ENCODE measurements at places on chromosomes 5 and 9.

DNA sequence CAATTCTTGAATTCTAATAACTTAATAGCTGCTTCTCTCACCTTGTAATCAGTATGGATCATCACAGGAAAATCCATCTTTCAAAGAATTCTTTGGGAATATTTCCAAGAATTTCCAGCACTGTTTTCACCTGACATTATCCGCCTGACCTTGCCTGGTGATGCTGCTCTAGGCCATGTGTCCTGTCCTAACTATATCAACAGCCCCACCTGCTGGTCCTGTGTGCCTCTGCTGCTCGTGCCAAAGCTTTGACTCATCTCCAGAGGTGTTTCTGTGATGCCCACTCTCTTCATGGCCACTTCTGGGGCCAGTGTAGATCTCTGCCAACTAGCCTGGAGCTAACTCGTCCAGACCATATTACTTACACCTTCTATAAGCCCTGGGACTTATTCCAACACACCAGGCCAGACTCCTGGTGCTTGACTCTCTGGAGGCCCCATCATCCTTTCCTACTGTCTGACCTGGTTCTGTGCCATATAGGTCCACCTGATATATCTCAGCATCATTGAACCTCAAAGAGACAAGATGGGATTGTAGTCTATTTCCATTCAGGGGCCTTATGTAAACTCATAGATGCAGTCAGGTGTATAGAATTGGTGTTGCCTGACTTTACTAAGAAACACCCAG, 67.5 kb upstream of the CKMT2 start:
- DNase-seq: peak; percentile 47

DNA sequence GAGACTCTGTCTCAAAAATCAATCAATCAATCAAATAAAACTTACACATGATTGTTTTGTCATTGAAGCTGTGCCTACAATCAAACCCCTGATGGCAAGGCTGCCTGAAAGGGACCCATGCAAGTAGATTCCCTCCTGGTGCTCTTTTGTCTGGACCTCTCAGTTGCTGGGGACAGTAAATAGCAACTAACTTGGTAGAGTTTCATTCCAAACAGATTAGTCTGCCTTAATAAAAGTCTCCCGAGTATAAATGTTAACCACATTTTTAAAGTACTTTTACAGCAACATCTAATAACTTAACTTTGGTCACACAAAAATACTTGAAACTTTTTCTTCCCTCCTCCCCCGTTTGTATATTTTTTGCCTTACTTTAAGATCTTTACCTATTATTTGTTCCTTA, 105.5 kb downstream of the FEM1C start:
- no peak for DNase-seq

- no peak for DNase-seq
Observed at GRCh38 chr9:120980951-120981350, 54.4 kb upstream of the TRAF1 start.

- peak; percentile 62 for DNase-seq
Observed at GRCh38 chr9:71819115-71819739, 50.9 kb upstream of the CEMIP2 start.

DNA sequence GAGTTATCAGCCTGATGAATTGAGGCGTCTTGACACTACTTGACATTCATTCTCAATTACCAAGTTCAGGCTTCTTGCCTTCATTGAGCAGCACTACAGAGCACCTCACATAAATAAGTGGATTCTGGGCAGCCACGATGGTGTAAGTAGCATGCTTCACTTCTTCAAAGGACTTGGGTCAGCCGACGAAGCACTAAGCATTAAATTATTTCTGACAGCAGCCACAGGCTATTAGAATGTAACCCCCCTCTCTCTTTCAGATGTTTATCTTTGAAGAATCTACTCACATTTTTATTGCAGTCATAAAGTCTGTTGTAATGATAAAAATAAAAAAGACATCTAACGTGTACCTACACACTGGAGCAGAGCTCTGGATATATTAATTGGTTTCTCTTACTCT, 45.9 kb upstream of the VPS13A start:
- no peak for DNase-seq

DNA sequence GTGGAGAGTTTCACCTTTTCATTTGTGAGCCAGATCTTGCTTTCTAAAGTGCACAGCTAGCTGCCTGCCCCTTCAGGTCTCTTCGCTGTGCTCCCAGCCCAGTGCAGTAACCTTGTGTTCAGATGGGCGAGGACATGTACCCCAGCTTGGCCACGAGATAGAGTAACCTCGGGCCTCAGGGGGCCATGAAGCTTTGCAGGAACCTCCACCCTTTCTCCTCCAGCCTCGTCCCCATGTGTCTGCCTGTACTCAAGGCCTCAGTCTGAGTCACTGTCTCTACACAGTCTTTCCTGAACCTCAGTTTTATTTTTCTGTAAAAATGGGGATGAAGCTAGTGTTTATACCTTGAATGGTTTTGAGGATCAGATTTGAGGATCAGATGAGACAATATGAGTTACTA, 37.9 kb downstream of the ERGIC1 start:
- DNase-seq: no peak

DNA sequence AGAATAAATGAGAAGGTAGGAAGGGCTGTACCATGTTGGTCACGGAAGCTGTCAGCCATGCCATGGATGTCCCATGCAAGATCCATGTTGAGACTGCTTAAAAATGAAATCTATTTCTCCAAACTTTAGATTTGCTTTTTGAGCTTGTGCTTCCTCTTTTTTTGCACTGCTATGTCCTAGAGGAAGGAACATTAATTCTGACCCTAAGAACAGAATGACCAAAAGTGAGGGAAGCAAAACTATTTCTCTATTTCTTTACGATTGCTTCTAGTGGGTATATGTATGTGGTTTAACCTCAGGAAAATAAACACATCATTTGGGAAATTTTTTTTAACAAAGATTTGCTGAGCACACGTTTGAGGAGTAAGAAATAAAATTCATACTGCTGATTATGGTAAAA, 84.6 kb downstream of the USP20 start:
- DNase-seq: no peak

DNA sequence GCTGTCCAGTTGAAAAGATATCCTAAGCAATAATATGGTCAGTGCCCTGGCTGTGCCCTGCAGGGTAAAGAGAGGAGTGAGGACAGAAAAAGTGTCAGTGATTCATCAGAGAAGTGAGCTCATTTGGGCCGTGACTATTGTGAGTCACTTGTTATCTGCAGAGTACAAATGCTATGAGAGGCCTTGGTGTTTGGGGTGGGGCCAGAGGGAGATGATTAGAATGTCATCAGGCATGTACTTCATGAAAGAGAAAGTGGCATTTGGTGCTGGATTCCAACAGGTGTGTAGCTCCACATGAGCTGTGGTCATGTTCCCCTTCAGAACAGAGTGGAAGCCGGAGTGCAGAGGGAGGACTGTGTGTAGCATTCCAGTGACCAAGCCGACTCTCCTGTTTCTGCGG, 174.1 kb downstream of the KDM4C start:
- peak; percentile 8 for DNase-seq

GRCh38 chr5:159412284-159413046, 82.2 kb upstream of the IL12B start:
- peak; percentile 70 for DNase-seq

DNA sequence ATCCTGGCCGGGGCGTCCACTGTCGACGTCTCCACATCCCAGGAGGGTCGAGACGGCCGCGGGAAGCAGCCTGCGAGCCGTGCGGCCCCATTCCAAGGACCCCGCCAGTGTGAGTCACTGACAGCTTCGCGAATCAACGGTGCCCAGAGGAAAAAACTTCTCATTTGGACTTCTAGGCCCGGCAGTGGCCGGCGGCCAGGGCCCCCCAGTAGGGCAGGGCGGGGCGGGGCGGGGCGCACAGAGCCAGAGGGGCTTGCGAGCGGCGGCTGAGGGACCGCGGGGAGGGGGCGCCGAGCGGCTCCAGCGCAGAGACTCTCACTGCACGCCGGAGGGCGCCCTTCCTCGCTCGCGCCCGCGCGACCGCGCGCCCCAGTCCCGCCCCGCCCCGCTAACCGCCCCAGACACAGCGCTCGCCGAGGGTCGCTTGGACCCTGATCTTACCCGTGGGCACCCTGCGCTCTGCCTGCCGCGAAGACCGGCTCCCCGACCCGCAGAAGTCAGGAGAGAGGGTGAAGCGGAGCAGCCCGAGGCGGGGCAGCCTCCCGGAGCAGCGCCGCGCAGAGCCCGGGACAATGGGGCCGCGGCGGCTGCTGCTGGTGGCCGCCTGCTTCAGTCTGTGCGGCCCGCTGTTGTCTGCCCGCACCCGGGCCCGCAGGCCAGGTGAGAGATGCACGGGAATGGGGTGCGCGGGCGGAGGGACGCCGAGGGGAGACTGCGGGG, at the start of gene F2R:
Gene F2R (plus strand): TSS at position 391 of the 720 bp plus-strand sequence. CDS start 182 bp downstream, at position 573.
- DNase-seq: peak; percentile 59

GRCh38 chr9:80435591-80435990, 863.8 kb downstream of the TLE4 start:
- DNase-seq: no peak

DNA sequence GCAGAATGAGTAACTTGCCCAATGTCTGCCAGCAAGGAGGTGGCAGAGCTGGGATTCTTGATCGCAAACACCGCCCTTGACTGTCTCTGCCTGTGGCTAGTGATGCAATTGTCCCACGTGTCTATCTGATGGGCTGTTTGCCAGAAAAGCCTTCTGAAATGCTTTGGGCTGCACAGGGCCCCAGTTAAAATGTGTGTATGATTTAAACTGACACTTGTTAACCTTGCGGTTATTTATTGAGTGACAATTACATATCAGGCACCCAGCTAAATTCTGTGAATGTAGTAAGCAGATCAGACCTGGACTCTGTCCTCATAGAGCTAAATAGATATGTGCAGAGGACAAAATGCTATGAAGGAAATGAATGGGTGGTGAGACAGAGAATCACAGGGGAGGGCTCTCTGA, 11.6 kb upstream of the IL12B start:
- DNase-seq: peak; percentile 85

- DNase-seq: no peak
Observed at GRCh38 chr5:174608631-174609097, 115.7 kb upstream of the MSX2 start.

- no peak for DNase-seq
Observed at GRCh38 chr9:136047775-136048559, 47.1 kb downstream of the NACC2 start.

DNA sequence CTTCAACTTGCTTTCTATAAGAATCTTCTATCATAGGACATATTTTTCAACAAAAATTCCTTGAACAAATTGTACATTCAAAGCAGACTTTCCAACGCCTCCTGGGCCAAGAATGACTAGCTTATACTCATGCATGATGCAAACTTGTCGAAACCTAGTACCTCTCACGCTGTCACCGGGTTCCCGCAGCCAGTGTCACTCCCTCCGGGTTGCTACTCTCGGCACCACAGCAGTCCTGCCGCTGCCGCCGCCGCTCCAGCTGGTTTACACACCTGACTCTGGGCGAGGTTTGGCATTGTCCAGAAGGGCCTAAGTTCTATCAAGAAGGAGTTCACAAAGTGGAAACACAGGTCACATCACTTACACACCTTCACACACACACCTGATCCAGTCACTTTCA, 244.4 kb downstream of the ADAMTSL1 start:
- no peak for DNase-seq

- no peak for DNase-seq
Observed at GRCh38 chr5:121027636-121028035, 563.5 kb downstream of the PRR16 start.

Data from CD4-positive, alpha-beta T cell treated with Interleukin-15 for 4 hours (primary cell).